Stimulated activated CD4-positive, alpha-beta T cell treated with anti-CD3 and anti-CD28 coated beads, Interleukin-1b, Interleukin-23, amount 100 ng/mL, for 24 hours (primary cell): ENCODE measurements at places on chromosomes 11 and 22.

DNA sequence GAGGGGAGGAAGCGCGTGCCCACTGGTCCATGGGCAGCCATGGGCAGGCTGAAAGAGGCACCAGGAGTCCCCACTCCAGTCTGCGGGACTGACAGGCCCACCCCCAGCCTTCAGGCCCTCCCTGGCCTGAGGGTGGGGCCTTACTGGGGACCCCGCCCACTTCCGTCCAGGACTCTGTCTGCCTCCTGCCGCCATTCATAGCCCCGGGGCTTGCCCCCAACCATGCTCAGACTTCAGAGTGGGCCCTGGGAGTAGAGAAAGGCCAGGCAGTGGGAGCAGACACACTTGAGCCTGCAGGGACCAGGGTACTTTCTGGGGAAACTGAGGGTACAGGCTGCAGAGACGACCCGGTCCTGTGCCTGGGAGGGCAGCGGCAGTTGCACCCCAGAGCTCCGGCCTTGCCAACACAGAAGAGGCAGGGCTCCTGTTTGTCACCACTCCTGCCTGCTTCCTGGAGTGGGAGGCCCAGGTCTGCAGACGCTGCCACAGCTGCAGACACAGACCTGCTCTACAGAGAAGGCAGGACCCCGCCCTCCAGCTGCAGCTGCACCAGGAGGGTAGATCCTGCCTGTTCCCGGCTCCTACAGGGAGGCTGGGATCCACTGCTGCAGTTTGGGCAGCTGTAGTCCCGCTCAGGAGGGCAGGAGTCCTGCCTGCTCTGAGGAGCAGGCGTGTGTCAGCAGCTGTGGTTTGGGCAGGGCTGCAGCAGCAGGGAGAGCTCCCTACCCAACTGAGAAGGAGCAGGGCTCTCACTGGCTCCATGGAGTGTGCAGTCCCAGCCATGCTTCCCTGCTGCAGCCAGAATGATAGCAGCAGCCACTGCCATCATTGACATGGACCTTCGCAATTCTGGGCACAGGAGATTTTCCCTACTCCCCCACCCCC lies 387.9 kb upstream of the ANO3 start:
- no peak for DNase-seq

- no peak for DNase-seq
These were observed 10.8 kb upstream of the TECTA start for GRCh38 chr11:121090145-121090721.

DNA sequence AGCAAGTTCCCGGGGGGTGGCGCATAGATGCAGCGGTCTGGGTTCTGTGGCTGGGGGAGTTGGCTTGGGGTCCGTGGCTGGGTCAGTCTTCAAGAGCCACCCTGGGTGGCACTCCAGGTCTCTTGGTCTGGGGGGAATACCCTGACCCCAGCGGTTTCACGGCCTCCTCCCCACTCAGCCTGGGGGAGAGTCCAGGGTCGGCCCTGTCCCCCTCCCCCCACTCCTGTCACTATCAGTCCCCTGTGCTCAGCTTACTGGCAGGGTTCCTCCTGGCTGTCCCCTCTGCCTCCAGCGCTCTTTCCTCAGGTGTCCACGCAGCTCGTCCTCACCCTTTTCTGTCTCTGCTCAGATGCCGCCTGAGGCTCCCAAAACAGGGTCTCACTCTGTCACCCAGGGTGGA lies 68.5 kb upstream of the PARVG start:
- no peak for DNase-seq

DNA sequence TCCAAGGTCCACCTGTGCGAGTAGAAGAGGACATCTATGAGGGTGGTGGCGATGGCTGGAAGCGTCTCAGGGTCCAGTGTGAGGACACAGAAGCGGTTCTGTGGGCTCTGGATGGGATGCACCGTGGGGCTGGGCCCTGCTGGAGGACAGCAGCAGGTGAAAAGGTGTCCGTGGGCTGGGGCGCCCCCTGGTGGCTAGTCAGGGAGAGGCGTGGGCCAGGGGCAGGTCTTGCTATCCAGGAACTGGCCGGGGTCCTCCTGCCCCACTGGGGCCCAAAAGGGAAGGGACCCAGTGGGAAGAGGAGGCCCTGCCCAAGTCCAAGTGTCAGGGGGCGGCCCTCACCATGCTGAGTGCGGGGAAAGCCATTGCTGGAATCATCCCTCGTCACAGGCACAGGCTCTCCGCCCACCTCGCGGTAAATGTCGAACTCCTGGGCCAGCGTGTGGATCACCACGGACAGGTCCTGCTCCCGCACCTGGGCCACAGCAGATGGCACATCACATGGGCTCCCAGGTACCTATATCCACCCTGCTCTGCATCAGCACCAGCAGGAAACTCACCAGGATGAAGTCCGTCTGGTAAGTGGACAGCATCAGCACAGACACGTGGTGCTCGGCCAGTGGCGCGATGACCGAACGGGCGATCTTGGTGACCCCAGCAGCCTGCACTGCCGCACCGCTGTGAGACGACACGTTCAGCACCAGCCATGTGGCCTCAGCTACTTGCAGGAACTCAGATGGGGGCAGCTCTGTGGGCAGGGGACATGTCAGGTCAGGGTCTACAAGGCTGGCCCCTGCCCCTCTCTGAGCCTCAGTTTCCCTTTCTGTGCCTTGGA lies 2.3 kb downstream of the CASTOR1 start:
- peak; percentile 80 for DNase-seq

DNA sequence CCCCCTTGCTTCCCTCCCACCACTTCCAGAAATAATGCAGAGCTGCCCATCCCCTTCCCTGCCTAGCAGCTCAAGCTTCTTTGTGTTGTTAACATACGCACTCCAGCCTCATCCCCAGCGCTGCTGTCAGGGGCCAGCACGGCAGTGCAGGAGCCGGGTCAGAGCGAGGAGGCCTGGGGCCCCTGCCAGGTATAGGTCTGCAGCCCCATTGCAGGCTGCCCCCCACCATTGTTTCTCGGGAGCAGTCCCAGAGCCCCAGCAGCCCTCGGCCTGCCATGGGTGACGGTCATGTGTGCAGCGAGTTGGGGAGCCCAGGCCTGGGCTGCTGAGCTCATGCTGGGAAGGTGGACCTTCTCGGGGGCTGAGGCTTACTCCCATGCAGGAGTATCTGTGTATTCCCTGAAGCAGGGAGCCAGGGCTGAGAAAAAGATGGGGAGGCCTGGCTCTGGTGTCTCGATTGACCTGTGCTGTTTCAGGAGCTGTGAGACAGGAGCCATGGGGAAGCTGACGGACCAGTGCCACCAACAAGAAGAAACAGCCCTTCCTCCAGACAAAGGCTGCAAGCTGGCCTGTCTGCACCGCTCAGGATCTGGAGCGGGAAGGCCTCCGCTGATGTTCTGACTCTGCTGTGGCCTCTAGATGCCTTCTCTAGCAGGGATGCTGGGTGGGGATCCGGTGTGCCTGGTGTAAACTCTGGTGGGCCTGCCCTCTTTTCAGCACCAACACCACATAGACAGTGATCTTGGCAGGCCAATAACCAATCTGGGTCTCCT lies 220.5 kb upstream of the B3GAT1 start:
- DNase-seq: no peak

DNA sequence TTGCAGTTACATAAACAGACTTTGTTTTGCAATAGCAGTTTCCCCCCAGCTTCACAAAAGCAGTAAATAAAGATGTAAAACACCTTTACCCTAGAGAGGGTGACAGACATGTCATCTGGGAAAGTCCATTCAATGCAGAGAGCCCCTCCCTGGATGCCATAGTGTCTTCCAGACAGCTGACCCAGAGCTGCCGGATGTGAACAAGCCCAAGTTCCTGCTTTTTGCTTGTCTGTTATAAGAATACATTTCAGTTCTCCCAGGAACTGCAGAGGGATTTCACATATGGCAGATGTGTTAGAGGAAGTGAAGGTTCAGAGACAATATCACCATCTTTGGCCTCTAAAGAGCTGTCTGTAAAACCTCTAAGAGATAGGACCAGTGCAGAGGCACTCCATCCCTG lies 48.9 kb downstream of the RELT start:
- DNase-seq: no peak

DNA sequence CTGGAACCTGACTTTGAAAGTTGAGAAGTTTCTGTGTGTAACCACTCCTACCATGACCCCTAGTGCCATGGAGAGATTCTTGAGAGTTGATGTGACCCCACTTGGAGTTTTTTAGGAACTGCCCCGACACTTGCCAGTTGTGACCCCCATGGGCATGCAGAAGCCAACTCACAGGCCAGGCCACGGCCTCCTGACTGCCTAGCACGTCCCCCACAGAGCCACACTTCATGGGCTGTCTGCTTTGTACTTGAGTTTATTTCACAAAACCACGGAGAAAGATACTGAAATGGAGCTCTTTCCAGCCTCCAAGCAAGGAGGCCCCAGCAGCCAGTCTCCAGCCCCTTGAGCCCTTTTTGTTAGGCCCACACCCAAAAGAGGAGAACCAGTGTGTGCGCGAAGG lies 8.4 kb downstream of the CYB5R2 start:
- no peak for DNase-seq

GRCh38 chr11:22703040-22703439 lies 36.6 kb downstream of the GAS2 start:
- DNase-seq: no peak

DNA sequence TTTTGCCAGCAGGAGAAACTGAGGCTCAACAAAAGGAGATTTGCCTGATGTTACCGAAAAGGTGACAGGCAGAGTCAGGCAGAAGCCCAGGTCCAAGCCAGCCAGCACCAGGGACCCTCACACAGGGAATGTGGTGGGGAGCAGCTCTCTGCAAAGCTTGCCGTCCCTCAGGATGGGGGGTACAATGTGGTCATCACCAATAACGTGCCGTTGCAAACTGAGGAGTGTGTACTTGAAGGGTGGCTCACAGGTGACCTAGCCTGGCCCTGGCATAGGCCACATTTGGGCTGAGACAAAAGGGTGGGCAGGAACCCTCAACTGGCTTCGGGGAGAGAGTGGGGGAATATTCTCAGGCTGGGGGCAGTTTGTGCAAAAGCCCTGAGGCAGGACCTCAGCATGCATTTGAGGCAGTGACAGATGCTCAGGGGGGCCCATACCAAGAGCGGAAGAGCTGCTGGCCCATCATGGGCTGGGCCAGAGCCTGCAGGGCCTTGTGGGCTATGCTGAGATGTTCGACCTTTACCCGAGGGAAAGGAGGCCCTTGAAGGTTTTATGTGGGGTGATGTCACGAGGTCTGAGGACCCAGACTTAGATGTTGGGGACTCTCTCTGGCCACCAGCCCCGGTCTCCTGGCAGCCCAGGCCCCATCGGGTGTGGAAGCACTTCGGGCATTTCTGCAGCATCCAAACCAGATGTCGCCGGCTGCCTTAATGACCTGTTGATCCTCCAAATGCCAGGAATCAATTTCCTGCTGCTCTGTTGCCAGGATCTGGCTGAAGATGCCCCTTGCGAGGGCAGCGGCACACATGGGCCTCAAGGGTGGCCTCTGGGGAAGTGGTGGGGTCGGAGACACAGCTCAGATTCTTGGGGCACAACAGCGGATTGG lies 57.4 kb upstream of the SHISAL1 start:
- DNase-seq: no peak

GRCh38 chr11:113286009-113286408 lies 28.4 kb upstream of the TTC12 start:
- no peak for DNase-seq

DNA sequence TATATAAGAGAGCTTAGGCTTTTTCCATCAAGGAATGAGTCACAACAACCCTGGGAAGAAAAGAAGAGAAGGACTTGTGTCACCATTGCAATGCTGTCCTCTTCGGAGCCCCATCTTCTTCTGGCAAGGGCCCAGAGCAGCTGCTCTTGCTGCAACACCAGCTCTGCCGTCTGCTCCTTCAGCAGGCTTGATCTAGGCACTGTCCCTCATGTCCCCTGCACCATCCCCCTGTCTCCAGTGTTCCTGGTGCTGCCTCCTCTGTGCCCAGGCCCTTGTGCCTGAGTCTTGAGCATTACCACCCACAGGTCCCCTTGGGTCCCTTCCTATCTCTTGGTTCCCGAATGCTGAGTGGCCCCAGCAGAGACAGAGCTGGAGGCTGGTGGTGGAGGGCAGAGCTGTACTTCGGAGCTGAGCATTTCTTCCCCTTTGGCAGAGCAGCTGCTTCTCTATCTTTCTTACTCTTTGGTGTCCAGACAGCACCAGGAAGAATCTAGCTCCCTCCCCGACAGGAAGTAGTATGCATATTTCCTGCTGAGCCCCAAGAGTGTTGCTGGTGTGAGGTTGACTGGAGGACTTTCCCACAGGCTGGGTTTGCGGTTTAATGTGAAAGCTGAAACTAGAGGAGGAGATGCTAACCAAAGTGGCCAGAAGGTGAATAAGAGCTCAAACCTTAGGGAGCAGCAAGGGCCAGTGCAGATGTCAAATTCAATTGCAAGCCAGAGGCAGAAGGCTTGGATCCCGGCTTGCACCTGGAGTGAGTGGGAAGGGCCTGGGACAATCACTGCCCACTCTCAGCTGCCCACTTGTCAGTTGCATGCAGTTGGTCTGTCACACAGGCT lies 27.8 kb downstream of the WEE1 start:
- DNase-seq: no peak

DNA sequence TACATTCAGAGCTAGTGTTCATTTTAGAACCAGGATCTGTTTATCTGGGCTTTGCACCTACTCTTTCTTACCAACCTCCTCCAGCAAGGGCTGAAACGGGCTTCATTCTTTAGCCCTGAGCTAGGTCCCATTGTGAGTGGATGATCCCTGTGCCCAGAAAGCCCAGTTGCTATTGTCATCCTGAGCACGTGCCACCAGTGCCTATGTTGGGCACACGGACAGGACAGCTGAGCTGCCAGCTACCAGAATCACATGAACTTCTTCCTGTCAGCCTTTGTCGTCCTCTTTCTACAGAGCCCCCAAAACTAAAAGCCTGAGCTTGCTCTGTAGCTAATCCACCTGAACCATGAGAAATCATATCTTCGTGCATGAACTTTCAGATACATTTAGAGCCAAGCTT lies 74.4 kb upstream of the NTM start:
- no peak for DNase-seq

- no peak for DNase-seq
These were observed 31.5 kb downstream of the SHISA8 start for GRCh38 chr22:41883400-41883799.

GRCh38 chr11:124301548-124301947 lies 12.2 kb downstream of the OR8D1 start:
- DNase-seq: no peak

GRCh38 chr11:111910676-111911562 lies 651 bp downstream of the CRYAB start:
- no peak for DNase-seq

DNA sequence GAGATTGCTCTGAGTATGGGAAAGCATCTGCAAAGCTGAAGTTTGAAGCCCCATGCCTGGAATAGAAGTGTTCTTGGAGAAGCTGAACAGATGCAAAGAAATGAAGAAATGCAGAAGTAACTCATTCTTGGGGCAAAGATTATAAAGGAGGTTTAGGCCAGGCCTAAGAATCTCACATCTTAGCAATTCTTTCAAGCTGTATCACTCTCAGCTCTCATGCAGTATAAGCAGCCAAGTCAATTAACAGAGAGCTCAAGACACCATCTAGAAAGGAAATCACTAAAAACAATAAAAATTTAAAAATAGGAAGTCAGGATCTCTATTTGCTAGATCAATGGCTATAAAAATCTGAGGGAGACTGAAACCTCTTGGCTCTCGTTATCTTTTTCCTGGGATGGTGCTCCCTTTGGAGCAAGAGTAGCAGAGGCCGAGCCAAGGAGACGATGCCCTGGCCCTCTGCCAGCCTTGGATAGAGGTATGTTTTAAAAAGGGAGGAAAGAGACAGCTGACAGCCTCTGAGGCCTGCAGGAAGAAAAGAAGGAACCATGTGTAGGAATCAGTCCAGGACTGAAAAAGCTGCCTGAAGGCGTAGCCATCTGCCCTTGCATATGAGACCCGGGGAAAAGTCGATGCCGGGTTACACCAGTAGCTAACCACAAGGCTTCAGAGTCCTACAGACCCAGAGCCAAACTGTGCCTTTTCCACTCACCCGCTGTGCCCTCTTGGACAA lies 229.8 kb downstream of the BLID start:
- DNase-seq: no peak
